Stimulated activated CD8-positive, alpha-beta memory T cell treated with anti-CD3 and anti-CD28 coated beads, Interleukin-15, amount 100 ng/mL, for 4 hours (primary cell): ENCODE measurements at places on chromosomes 3 and 15.

- no peak for DNase-seq
These were observed 6.7 kb upstream of the BFSP2 start for GRCh38 chr3:133393204-133393603.

DNA sequence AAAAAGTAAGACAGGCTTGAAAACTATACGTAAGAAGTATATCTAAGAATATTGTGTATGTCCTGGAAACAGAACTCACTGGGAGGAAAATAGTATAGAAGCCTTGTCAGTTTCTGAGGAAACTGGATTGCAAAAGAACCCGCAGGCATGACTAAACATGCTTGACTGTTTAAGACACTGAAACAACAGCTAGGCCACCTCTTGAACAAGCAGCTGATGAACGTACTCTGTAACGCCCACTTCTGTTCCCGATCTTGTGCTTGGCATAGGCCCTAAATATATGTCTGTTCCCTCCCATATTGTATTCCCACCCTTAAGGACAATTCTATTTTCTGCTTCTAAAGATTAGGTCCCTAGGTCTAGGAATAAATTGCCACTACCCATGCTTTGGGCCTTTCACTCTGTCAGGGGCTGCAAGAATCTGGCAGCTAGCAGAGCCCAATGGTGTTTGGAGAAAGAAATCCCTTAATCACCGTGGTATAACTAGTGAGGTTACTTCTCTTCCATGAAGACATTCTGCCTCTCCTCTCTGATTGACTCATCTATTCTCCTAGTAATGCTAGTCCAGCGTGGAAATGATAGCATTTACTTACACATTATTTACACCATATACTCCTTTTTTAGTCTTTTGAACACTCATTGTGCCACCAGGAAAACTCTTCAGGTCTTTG, 46.2 kb downstream of the CD200 start:
- no peak for DNase-seq

DNA sequence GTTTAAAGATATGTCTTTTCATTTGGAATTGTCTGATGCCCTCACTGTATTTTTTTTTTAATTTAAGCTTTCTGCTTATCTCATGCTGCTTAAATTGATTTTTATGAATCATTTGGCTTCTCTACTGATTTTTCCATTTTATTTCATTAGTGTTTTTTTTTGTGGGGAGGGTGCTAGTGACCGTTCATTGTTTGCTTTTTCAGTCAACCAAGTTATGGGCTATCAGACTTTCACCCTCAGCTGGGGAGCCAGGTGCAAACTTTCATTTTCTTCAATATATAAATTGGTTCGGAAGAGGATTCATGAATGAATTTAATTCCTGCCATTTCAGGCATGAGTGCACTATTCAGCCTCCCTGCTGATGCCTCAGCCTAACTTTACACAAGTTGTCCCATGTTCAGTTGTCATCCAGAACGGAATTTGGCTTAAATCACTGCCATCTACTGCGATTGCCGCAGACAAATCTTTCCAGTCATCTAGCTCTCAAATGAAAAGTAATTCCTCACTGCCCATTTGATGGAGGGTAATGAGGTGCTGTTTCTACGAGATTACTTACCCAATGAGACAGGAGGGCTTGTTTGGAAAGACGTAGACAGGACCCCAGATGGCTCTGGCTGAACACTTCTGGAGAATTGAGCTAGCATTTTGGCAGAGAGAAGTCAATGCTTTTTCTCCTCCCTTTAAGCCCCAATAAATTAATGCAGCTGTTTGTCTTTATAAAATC, 89.9 kb upstream of the RORA start:
- no peak for DNase-seq

DNA sequence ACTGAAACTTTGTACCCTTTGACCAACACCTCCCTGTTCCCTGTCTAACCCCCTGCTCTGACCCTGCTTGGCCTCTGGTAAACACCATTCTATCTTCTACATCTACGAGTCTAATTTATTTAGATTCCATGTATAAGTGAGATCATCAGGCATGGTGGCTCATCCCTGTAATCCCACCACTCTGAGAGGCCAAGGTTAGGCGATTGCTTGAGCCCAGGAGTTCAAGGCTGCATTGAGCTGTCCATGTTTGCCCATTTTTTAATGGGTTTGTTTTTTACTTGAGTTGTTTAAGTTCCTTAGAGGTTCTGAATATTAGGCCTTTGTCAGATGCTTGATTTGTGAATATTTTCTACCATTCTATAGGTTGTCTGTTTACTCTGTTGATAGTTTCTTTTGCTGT, 16.9 kb downstream of the FBXW12 start:
- DNase-seq, result no peak

DNA sequence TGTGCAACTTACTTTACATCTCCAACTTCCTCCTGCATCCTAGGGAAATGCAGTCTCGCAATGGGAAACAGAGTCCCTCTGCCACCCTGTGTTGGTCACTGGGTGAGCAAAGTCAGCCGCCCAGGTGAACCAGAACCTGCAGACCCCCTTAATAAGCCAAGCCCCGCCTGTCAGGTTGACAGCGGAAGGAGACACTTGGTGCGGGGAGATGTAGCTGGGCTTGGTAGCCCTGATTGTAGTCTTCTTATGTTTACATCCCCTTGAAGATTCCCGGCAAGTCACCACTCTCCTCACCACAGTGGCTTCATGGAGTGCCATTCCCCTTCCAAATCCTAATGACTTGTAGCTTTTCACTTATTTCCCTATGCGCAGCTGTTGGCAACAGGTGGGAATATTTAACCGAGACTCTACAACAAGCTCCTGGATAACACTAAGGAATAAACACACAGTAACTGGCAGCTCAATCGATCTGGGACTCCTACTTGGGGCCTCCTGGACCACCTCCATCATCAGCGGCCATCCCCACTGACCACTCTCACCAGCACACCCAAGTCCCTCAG, 17.7 kb upstream of the CLSTN2 start:
- DNase-seq, result no peak

DNA sequence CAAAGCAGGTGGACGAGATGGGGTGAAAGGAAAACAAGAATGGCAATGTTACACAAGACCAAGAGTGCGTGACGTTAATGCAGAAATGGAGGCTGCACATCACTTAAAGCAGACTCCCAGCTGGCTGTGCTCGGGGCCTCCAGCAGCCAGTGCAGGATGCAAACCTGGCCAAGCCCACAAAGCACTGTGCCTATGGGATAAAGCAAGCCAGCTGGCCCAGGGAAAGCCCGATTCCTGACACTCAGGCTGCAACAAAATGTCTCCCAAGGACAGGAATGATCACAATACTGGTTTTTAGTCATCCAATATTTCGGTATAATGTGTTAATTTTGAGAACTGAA, 86.2 kb downstream of the SEC22A start:
- no peak for DNase-seq

DNA sequence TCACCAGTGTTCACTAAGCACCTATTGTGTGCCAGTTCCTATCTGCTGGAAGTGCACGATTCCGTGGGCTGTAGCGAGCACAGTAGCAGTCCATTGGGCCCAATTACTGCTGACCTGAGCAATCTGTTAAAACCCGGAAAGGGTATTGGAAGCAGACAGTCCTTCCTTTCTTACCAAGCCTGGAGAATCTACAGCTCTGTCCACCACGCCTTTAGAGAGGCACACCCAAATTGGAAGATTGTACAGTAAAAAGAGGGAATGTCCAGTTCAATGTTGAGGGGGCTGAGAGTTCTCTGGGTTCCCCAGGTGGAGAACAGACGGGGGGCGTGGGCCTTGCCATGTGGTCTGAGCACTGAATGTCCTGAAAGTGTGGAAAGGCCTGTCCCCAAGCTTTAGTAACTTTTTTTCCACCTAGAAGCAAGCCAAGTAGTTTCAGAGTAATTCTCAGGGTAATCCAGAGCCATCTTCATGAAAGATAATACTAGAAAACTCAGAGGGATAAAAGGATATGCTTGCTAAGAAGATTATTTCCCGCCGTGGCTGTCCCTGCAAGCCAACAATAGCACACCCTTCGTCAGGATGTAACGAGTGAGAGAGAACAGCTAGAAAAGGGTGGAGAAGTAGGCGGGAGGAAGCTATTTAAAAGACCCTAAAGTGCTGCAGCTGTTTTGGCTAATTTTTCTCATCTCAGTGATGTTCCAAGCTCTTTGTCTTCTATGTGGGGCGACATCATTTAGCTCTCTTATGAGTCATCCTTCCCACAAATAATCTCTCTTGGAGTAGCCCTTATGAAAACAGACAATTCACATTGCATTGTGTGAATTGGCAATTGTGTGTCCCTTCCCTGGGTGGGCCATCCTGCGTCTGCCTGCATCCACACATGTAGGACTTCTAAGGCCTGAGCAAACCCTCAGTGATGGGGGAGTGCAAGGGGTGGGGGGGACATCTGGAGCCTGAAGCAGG, 181.0 kb downstream of the ATG7 start:
- DNase-seq, result no peak

GRCh38 chr15:73051807-73052652, at the start of gene NEO1:
Gene NEO1, plus strand, starts transcription at chr15:73052463. Its CDS starts 213 bp downstream, at chr15:73052676.
- peak; percentile 59 for DNase-seq

- no peak for DNase-seq
These were observed 5.1 kb upstream of the BHLHE40 start for GRCh38 chr3:4974154-4974553.

DNA sequence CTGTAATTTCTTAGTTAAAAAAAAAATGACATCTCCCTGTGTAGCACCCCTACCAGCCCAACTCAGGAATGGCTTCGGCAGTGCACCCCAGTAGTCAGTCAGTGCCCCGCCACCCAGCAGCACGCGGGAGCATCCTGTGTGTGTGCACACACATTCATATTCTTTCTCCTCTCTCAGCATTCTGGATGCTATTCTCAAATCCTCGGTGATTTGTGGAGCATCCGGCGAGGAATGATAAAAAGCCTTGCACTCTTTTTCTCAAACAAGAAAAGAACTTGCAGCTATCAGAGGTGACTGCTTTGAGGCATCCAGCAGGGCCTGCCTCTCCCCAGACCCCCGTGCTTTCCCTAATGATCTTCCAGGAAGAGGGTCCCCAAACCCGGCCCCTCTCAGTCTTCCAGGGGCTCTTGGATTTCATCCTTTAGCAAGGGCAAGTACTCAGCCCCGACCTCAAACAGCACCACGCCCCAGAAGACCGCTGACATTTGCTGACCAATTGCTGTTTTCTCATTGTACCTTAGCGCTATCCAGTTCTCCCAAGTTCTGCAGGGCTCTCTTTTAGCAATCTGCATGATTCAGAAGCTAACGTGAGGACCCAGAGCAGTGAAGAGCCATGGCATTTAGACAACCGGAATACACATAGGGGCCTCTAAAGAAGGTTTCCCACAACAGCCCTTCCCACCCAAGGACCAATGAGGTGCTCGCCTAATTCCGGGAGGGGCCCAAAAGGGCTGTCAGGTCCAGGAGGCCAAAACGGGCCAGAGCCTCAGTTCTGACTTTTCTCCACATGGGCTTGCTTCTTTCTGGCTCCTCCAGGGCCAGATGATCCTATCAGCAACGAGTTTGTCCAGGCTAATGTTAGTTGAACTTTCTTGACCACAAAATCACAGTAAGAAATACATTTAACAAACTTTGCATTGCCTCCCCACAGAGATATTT, 72.2 kb downstream of the FAM174B start:
- DNase-seq, result no peak

DNA sequence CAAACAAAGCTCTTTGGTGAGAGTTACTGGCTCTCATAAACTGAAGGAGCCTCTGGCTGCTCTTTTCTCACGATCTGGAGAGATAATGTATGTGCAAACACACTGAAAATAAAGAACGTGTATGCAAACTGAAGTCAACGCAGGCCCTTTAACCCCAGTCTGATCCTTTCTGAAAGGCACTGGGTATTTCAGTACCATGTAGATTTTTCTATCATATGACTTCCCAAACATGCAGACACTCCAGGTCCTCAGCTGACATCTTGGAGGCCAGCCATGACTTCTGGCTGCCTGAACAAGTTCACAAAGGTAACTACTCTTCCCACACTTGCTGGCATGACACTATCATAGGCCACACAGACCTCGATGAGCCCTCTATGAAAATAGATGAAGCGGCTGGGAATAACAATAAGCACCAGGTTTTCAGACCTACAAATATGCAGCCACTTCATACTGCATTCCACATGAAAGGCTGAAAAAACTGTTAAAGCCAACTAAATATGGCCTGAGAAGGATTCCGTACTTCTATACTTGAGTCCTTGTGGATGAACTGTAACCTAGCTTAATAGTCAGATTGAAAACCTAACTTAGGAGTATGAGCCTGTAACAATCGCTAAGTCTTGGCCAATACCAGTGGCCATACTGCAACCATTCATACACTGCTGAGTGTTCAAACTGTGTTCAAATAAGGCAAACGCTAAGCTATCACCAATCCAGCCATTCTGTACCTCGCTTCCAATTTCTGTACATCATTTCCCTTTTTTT, 121.3 kb downstream of the THRB start:
- no peak for DNase-seq

- no peak for DNase-seq
These were observed 30.5 kb downstream of the NEO1 start for GRCh38 chr15:73082812-73083211.

DNA sequence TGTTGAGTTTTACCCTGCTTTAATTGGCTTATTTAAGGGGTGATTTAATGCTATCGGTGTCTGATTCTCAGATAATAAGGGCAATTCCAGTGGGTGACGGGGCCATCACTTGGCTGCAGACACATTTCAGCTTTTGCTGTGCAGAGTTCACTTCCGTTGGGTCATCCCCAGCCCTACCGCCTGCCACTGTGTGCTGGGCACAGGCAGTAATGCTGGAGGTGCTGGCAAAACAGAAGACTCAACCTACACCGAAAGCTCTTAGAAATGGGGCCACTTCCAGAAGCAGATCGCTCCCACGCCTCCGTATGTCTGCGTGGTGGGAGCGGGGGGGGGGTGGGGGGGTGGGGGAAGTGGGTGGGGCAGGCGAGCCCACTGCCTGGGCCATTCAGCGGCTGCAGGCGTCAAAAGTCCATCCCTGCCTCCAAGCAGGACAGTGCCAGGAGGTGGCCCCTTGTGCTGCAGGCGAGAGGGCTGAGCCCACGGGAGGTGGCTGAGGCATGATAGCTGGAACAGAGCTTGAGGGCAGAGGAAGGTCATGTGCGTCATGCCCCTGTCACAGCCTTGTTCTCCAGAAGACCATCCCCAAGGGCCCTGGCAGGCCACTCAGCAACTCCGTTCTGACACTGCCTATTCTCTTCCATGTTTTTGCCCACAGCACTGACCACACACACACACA, 128.3 kb downstream of the ATP10A start:
- no peak for DNase-seq

DNA sequence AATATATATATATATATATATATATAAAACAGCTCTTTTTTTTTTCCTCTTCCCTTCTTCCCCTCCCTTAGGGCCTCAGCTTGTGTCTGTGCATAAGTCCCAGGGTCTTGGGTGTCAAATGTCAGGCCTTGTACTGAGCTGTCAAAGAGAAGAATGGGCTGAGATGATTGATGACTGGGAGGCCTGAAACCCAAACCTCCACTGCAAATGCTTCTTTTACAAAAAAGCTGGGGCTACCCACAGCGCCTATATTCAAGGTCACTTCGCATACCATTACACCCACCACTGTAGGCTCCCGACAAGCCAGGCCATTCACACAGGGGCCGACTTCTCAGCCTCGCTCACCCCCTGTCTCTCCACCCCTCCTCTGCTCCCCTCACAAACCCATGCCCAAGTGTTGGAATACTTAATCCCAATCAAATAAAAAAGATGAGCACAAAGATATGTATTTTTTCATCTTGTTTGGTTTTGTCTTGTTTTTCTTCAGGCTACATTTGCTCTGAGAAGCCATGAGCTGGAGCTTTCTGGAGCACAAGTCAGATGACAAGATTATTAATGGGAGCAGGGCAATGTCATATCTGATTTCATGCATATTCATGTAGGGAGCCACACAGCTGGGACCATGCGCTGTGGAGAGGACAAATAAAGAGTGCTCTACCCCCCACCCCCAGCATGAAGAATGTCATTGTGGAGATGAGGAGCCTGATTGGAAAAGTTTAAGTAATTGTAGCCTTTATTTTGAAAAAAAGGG, 614.4 kb upstream of the NR2F2 start:
- DNase-seq, result no peak

- DNase-seq, result no peak
These were observed 111.9 kb downstream of the ETFA start for GRCh38 chr15:76199106-76200082.
